ENCODE measurements at places on chromosomes 6 and 20. TPM values are rescaled to one million over a fixed set of nuclear protein-coding genes. Genes with fewer than 3 reads are reported as not detected.

GRCh38 chr20:47809161-47809960 is 24.1 kb upstream of the SULF2 start:
- DNase-seq, result no peak

DNA sequence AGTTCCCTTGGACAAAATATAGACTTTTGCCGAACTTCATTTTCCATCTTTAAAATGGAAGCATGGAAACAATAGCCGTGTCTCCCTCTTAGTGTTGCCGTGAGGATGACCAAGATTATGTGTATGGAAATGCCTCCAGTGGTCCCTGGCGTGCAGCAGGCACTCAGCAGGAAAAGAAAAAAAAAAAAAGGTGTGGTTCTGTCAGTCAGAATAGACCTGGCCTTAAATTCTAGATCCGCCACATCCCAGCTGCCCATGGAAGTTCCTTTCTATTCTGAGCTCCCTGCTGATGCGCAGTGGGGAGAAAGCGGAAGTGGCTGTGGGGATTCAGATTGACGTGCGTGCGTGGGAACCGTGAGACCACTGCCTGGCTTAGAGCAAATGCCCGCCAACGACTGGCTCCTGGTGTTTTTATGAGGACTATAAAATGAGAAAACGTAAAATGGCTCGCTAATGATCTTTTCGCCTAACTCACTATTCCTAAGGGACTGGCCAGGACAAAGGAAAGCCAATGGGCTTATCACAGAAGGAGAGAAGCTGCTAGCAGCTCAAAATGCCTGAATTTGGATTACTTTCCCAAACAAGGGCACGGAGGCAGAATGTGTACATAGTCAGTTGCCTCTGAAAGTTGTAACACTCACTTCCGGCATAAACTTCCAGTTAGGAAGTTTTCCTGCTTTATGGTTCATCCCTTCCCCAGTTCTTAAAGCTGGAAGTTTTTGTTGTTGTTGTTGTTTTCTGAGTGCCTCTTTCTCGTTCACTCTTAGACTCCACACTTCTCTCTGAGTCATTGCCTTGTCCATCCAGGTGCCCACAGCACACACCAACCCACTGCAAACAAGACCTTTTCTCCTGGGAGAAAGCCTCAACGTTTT is 11.4 kb upstream of the PDE10A start:
- no peak for DNase-seq

- DNase-seq, result no peak
Observed at GRCh38 chr20:5745416-5746030, 4.7 kb upstream of the SHLD1 start.

DNA sequence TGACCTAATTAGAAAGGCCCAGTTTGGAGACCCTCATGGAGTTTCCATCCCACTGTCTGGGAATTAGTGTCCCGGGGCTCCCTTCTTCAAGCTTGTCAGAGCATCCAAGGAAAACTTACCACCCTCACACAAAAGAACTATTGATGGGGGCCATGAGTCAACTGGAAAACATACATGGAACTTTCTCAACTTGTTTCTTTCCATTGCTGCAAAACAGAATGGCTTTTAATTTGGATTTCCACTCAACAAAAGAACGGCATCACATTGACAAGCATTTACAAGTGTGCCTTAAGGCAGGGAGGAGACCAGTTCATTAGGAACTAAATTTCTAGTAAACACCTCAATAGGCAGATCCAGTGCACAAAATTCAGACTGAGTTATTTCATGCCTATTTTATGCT is 289.1 kb upstream of the PREP start:
- DNase-seq, result no peak

DNA sequence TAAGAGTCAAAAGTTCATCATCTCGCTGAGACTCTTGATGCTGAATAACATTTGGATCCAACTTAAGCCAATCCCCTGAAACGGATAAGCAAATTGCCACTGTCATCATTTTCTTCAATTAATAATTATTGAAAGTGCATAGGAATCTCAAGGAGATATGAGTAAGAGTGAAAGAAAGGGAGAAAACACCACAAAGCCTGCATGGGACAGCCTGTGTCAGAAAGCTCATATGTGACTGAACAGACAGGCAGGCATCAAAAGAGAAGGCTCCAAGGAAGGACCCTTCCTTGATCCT is 13.3 kb downstream of the ATXN1 start:
- no peak for DNase-seq

DNA sequence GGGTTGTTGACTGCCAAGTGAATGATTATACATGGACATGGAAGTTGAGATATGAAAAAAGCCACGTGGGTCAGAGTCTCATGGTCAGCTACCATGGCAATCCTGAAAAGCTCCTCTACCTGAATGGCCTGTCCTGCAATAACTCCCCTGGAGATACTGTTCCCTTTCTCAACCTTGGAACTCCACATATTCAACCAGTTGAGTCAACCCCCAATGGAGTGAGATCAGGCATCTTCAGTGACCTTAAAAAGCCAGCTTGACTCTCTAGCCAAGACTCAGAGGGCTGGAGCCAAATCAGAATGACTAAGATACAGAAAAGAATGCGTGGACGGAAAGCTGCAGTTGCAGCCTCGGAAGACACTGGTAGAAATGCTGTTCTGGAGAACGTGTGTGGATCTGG is 341.3 kb downstream of the FOXA2 start:
- no peak for DNase-seq

GRCh38 chr6:157513619-157514485 is 132.9 kb downstream of the ZDHHC14 start:
- no peak for DNase-seq

The OPRM1 gene
- not detected for total RNA-seq

The FAM83D gene
- total RNA-seq, result 2.1 TPM

The MUCL3 gene
- not detected for total RNA-seq

The WFDC12 gene
- total RNA-seq, result not detected
